Muscle of back (tissue), 13 donors: ENCODE measurements at places on chromosomes 7 and 10.

DNA sequence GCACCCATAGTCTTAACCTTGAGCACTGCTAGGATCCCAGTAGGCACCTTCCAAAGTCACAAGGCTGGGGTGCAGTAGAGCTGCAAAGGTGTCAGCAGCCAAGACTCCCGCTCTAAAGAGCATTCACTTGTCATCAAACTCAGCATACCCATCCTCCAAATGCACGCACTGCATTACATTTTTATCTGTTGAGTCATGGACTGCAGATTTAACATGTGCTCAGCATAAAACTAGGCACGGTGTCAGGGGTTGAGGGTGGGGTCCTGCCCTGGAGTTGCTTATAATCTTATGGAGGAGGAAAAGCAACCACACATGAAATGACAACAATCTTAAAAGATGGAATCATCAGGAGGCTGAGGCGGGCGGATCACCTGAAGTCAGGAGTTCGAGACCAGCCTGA lies 102.6 kb downstream of the PARP12 start:
- no peak for DNase-seq

DNA sequence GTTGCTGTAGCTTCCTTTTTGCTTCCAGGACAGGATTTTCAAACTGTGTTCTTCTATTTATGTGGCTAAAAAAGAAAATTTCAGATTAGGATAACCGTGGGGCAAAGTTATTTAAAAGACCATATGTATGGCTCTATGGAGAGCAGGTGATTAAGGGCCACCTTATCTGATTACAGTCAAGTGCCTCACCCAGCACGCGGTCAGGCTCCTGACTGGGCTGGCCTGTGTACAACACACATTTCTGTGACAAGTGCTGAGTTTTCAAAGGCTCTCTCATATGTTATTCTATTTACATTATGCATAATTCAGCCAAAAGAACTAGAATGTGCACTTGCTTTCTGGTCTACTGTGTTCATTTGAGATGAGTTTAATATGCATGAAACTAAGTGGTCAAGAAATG lies 547.4 kb downstream of the PHTF2 start:
- no peak for DNase-seq

GRCh38 chr7:82049891-82050533 lies 280.2 kb upstream of the HGF start:
- no peak for DNase-seq

- no peak for DNase-seq
These were observed 243.1 kb upstream of the KIAA1217 start for GRCh38 chr10:23965880-23966279.

DNA sequence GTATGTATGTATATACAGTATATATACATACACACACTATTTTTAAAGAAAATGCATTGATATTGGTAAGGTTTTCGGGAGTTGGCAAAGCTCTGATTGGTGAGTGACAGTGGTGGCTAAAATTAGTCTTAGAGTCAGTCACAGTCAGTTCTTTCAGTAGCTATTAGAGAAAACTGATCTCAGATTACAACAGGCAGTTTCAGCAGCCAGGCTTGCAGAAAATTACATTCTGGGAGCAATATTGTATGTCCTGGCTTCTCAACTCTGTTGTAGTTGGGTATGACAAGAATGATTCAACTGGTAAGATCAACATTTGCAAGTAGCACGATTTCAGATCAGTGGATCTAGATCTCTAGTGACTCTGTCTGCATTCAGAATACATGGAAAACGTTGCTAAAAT lies 897.9 kb upstream of the AUTS2 start:
- DNase-seq, result no peak

GRCh38 chr7:141460781-141461715 lies 90.2 kb upstream of the AGK start:
- DNase-seq, result peak; percentile 15

- DNase-seq, result no peak
These were observed 13.3 kb downstream of the OTUD1 start for GRCh38 chr10:23452033-23452655.

DNA sequence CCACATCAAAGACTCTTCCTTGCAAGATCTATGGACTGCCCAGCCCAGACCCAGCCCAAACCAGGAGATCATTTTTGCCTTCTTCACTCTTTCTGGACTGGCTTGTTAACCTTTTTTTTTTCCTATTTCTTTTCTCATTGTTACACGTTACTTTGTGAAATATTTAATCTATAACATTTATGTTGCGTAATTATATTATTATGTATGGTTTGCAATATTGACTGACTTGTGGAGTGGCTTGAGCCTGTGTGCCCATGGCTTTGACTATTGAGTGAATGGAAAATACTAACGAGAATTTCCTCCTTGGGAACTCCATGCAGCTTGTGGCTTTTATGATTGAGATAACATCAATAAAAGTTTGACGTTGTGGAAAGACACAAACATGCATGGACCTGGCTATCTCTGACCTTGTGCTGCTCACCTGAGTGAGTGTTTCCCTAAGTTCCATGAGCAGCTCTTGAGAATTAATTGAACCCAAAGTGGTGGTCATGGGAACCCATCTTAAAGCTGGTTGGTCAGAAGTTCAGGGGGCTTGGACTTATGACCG lies 1641.3 kb upstream of the LRRTM3 start:
- DNase-seq, result no peak

GRCh38 chr7:20220921-20221547 lies 3.9 kb upstream of the MACC1 start:
- peak; percentile 16 for DNase-seq
